Ascending aorta (tissue), 2 donors: ENCODE measurements at places on chromosomes 5 and 9. TPM values are rescaled to one million over a fixed set of nuclear protein-coding genes. Genes with fewer than 3 reads are reported as not detected.

Gene CD74
- 1,940 TPM for total RNA-seq

Gene RNF183
- not detected for total RNA-seq

Gene WDR38
- total RNA-seq, result not detected

Gene IFNA13
- total RNA-seq, result not detected

Gene LRRC8A
- 227 TPM for total RNA-seq

Gene TLR4
- total RNA-seq, result 32.4 TPM

Gene LHX6
- total RNA-seq, result 141 TPM

DNA sequence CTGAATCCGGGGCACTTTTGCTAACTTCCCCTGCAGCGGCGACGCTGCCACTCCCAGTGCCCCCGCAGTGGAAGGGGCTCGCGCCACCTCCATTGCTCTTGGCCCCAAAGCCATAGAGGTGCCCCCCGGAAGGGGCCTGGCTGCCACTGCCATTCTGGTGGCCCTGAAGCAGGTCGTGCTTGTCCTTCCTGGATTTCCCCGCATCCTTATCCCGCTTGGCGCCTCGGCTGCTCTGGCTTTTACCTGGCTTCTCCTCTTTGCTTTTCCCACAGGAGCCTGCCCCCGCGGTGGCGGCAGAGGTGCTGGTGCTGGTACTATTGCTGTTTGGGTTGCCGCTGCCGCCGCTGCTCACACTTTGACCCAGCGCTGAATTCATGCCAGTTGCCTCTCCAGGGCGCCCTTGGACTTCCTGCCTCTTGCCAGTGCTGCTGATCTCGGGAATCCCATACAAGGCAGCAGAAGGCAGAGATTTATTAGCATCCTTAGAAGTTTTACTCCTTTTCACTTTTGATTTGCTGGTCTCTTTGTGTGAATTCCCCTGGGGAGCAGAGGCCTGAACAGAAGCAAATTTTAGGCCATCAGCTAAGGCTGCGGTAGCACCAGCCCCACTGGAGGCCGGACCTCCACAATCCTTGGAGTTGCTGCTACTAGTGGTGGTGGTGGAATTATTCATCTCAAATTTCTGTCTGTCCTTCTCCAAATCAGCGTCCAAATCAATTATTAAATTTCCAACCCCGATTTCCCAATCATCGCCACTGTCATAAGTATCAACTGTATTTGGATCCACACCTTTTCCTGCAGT lies 2.1 kb downstream of the ZNF608 start:
- DNase-seq, result no peak

GRCh38 chr5:142939006-142939405 lies 168.8 kb downstream of the ARHGAP26 start:
- DNase-seq, result no peak

GRCh38 chr5:125836256-125836655 lies 587.0 kb upstream of the GRAMD2B start:
- DNase-seq, result no peak

DNA sequence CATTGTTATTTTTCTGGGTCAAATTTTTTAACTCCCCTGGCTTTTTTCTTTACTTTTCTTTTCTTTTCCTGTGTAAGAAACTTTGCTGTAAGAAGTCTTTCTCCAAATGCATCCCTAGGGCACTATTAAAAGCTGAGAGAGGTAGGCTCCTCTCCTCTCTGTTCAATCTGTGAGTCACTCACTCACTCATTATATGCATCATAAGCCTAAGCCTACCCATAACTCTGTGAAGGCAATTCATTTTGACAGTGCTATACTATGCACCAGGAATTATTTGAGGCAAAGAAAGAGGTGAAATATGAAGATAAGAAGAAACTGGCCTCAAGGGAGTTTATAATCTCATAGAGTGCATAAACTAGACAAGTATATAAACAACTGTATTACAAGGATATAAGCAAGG lies 67.9 kb upstream of the PRR16 start:
- DNase-seq, result no peak

DNA sequence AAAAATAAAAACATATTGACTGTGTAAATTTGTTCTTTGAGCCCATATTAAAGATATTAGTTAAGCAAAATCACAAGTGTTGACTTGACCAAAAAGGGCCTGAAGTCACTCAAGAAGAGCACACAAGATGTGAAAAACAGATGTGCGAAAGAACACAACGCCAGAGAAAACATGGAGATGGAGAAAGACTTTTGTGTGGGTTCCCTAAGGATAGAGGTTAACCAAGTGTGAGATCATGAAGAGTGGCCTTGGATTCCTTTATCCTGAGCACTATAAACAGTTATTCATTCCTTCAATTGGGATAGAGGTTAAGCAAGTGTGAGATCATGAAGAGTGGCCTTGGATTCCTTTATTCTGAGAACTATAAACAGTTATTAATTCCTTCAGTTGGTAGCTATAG lies 361.8 kb downstream of the CDH18 start:
- DNase-seq, result no peak

- no peak for DNase-seq
Measured at GRCh38 chr5:1789834-1790471, 9.7 kb downstream of the MRPL36 start.

GRCh38 chr5:72463449-72464052 lies 43.7 kb downstream of the ZNF366 start:
- DNase-seq, result no peak

- no peak for DNase-seq
Measured at GRCh38 chr5:88244686-88245085, 24.0 kb downstream of the TMEM161B start.

DNA sequence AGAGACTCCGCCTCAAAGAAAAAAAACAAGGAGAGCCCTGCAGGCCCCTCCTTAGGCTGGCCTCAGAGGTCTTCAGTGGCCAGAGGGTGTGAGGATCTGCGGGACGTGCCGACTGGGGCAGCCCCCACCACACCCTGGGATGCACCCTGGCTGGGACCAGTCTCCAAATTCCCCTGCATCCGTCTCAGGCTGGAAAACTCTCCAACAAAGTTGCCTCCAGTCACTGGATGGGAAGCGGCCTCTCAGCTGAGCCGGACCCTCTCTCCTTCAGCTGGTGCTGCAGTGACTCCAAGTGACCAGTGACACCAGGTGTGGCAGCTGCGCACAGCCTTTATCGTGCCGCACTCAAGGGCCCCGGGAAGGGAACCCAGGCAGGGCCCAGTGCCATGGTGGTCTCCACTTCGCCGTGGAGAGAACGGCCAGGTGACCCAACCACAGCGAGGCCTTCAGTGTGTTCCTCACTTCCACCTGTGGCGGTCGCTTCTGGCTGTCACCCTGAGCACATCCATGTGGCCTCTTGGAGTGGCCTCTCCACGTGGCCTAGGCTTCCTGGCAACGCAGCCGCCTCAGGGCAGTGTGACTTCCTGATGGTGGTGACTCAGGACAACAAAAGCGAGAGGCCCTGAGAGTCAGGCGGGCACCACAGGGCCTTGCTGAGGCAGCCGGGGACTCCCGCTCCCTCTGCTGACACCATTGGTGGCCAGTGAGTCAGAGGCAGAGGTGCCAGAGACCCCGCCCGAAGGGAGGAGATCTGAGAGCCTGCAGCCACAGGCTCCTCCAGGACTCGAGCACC lies 19.3 kb upstream of the CAMSAP1 start:
- peak; percentile 30 for DNase-seq

- no peak for DNase-seq
Measured at GRCh38 chr5:125199968-125200865, 453.8 kb upstream of the ZNF608 start.

GRCh38 chr5:31193591-31194467 lies at the start of gene CDH6:
TSS of gene CDH6 (plus strand) at chr5:31193686. CDS start at chr5:31267474, 73,788 bp downstream.
- peak; percentile 67 for DNase-seq

DNA sequence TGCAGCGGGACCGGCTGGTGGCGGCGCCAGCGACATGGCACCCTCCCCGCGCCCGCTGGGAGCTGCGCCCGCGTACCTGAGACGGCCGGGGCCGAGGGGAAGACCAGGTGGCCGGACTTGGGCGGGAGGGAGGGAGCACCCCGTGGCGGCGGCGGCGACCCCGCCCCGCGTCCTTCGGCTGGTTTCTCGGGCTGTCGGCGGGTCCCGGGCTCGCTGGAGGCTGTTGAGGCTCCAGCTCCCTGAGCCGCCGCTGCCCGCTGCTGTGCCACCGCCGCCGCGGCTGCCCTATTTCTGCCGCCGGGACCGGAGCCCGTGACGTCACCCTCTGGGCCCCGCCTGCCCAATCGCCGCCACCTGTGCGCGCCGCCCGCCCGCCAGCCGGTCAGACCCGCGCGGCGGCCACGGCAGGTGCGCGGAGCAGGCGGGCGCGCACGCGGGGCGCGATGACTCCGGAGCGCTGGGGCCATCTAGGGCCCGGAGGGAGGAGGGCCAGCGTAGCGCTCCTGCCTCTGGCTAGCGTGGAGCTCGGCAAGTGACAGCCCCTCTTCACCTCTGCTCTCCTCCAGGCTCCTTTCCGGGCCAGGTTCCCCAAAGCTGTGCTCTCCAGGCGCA lies at the start of gene FSTL4:
Gene FSTL4 (minus strand): TSS at position 293 of the 612 bp plus-strand sequence.
- DNase-seq, result no peak

GRCh38 chr5:137733006-137733405 lies 2.9 kb downstream of the KLHL3 start:
- DNase-seq, result no peak

DNA sequence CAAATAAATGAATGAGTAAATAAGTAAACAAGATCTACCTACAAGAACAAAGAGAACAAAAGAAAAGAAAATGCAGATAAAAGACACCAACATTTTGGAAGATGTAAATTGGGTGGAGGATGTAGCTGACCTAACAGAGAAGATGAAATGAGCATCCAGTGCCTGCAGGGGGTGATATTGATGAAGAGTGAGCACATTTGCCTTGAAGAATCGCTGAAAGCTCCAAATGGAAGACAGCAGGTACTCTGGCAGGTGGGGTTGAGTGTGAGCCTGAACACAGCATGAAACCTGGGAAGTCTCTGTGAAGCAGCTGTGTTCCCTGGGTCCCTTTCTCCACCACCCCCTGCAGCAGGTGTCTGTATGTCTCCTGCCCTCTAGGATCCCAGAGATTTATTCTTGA lies 125.6 kb downstream of the NXNL2 start:
- DNase-seq, result no peak

DNA sequence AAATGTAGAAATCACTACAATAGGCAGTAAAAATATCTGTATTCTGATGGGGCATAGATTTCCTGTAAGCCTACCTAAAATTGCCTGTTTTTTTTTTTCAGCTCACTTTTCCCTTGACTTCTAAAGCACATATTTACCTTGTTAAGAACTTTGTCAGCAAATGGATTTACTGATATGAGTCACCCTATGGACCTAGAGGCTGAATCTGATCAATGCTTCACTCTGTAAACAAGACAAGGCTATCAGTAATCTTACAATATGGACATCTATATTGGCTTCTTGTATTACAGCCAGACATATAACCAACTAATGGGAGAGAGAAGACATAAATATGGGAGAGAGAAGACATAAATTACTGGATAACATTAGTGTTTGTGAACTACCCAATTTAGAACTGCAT lies 792.7 kb upstream of the CHD1 start:
- no peak for DNase-seq

- no peak for DNase-seq
Measured at GRCh38 chr5:64140018-64140417, 25.6 kb upstream of the RNF180 start.

- DNase-seq, result no peak
Measured at GRCh38 chr9:113538701-113539430, 75.3 kb downstream of the RGS3 start.

DNA sequence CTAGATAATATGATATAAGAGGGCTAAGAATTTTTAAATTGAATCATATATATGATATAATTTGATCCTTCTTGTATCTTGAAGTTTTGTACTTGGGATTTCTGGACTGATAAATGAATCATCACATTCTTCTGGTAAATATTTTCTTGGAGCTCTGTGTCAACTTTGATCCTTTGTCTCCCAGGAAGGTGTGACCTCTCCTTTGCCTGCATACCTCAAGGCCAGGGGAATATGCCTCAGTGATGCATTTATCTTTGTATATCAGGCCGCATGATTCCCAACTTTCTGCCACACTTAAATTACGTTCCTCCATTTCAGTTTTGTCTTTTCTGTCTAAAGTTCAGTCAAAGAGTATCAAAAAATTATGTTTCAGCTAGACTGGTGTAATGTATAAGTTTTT lies 101.2 kb downstream of the NLN start:
- DNase-seq, result no peak

DNA sequence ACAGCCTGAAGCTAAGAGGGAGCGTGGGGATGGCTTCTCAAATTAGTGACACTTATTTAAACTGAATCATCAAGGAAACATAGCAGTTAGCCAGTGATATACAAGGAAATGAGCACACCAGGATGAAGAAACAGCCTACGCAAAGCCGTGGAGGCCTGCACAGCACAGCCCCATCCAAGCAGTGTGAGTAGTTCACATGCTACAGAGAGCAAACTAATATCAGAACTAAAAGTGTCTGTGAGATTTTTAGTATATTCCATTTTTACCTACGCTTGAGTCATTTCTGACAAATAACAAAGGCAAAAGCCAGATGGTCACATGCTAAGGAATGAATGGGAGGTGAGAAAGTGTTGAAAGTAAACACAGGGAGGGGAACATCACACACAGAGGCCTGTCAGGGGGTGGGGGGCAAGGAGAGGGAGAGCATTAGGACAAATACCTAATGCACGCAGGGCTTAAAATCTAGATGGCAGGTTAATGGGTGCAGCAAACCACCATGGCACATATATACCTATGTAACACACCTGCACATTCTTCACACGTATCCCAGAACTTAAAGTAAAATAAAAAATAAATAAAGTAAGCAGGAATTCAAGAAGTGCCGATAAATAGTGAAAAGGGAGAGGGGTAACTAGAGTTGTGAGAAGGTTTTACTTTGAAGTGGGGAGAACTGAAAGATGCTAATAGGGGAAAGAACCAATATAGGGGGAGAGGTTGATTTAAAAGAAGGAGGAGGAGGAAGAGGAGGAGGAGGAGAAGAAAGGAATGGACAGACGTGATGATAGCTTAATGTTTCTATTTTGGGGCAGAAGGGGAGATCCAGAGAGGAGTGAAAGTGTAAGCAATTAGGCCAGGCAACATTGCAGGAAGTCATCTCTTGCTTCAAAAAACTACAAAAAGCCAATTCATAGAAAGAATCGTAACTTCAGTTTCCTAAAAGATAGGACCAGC lies 100.9 kb upstream of the PTGER4 start:
- DNase-seq, result no peak

- DNase-seq, result no peak
Measured at GRCh38 chr5:103867857-103868598, 305.4 kb upstream of the NUDT12 start.

DNA sequence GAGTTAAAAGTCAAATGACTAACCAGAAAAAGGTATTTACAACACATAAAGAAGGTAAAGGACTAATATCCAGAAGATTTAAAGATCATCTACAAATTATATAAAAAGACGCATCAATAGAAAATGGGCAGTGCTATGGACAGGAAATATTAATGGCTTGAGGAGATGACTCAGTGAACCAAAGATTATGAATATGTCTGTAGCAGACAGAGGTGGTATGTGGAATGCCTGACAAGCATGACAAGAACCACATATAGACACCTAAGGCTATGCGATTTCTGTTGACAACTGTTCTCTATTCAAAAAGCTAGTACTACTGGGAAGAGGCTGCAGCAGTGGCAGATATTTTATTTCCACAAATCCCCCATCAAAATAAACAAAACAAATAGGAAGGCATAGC lies 177.0 kb upstream of the SH3GL2 start:
- DNase-seq, result no peak
